Gastrocnemius medialis (tissue), 4 donors: ENCODE measurements at places on chromosomes 2 and 18.

DNA sequence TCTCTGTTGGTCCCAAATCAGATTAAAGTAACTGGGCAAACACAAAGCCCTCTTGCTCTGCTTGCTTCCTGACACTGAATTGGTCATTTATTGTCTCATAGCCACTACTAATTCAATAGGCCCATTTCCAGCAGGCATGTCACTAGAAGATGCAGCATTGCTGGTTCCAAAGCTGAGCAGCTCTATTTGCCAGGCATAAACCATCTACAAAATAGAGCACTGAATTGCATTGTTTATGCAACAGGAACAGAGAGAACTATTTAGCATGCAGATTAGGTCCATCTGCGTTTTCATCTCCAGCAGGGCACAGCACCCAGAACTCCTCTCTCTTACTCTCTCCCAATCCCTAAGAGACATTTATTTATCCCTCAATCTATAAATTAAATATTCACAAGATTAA is 227.6 kb downstream of the SUCLG1 start:
- DNase-seq: no peak

DNA sequence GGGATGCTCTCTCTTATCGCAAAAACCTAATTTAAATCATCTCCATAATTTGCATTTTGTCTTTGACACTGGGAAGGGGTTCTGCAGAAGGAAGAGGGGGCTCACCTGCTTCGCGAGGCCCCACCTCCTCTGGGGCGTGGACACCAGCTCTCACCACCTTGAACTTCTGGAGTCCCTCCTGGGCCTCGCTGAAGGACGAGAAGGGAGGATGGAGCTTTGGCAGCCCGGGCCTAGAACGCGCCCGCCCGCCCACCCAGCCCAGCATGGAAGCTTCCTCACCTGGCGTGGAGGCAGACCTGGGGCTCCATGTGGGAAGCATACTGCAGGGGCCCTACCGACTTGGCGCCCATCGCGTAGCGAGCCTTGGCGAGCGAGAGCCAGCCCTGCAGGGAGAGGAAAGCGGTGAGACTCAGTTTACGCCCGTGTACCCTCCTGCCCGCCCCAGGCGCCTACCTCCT is 1.1 kb upstream of the IMP4 start:
- DNase-seq: no peak

- no peak for DNase-seq
These were observed 58.7 kb downstream of the SLC40A1 start for GRCh38 chr2:189521699-189522434.

GRCh38 chr18:47748093-47748796 is 182.2 kb downstream of the SMAD2 start:
- no peak for DNase-seq

DNA sequence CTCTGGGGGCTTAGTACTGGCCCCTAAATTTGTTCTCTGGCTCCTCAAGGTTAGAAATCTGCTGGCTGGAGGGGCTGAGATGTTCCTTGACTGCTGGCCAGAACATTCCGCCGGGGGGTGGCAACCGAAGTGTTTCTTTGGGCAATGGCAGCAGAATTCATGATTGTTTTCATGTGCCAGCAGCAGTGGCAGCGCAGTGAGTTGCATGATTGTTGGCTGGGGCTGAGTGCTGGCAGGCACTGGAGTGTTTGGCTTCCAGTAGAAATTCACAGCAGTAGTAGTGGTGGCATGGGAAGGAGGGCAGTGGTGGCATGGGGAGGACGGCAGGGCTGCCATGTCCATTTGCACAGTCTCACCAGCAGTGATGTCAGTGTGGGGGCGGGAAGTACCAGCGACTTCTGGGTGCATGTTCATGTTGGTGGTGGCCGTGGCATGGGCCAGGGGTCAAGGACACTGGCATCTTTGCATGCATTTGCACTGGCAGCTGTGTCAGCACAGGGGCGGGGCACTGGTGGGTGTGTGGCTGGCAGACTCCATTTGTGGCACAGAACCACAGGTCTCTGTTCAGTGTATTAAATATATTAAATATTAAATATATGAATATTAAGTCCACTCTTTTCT is 130.6 kb upstream of the CDH7 start:
- no peak for DNase-seq

- DNase-seq: no peak
These were observed 120.0 kb upstream of the MAPRE2 start for GRCh38 chr18:34921226-34921625.

GRCh38 chr18:59550174-59550516 is 147.1 kb downstream of the CCBE1 start:
- DNase-seq: no peak

GRCh38 chr2:216002101-216002678 is 11.2 kb downstream of the MREG start:
- DNase-seq: no peak

- DNase-seq: no peak
These were observed 1.2 kb downstream of the PCARE start for GRCh38 chr2:29072971-29073725.

DNA sequence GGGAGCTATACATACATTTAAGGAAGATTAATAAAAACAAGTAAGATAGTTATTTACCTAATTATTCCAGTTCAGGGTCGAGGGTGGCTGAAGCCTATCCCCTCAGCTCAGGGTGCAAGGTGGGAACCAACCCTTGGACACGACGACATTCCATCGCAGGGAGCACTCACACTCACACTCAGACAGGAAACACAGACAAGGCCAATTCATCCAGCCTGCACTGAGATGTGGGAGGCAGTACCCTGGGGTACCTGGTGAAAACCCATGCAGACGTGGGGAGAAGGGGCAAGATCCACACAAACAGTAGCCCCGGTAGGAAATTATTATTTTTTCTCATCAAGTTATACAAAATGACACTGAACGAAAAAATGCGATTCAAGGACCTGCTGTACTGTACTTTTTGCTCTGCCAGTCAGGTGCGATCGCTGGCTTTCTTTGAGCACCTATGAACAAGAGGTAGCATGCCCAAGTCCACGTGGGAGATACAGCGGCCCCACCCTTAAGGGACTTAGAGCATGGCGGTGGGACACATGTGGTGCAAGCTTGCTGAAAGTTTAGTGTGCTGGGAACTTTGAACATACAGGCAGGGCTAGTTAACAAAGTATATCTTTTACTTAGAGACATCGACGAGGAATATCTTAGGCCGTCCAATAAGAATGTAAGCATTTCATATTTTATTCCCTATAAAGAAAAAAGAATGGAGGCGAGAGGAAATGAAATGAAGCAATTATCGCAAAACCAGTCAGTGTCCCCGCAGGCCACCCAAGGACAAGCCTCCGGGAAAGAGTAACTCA is 624 bp downstream of the METTL8 start:
- peak; percentile 23 for DNase-seq

DNA sequence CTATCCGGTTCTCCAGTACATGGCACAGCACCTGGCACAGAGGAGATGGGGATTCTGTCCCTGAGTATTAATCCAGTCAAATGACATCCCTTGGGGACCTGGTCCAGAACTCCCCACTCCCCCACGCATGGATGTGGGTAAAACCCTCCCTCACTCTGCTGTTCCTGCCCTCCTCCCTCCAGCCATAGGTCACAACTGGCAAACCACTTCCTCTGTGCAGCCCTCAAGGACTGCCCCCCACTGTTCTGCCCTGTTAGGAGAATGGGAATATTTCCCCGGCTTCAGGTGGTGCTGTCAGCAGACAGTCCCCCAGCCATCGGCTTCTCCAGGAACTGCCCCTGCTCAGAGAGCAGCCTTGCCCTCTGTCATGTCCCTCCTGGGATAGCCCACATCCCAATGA is 1.5 kb upstream of the TFCP2L1 start:
- DNase-seq: no peak

- no peak for DNase-seq
These were observed 81.9 kb downstream of the EPB41L5 start for GRCh38 chr2:120094795-120095194.

GRCh38 chr2:535222-535621 is 142.0 kb downstream of the TMEM18 start:
- no peak for DNase-seq

- DNase-seq: no peak
These were observed 477.5 kb downstream of the SLC4A3 start for GRCh38 chr2:220104871-220105351.

- no peak for DNase-seq
These were observed 32.6 kb upstream of the NPC1 start for GRCh38 chr18:23618862-23619387.

GRCh38 chr2:26807788-26808460 is 22.1 kb downstream of the CENPA start:
- no peak for DNase-seq

DNA sequence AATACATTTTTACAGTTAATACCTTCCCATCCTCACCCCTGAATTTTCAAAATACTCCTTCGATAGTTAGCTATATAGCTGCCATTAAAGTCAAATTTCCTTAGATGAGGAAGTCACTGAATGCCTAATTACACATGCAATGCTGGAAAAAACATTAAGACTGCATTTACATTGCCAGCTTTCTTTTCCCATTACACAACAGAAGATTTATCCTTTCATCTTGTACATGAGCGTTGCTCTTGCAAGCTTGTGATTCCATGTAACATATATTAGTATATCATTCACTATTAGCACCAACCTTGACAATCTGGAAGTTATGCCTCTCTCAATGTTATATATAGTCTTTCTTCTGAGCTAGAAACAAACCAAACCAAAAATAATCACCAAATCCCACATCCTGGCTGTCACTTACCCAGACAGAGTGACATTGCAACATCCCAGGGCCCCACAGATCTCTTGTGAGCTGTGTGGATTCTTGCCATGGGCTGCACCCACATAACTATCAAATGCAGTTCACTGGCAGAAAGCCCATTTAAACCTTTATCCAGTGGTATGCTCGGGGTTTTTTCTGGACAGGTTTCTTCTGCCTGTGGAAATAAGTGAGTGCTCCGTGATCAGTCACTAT is 79.2 kb upstream of the PAPOLG start:
- DNase-seq: no peak

DNA sequence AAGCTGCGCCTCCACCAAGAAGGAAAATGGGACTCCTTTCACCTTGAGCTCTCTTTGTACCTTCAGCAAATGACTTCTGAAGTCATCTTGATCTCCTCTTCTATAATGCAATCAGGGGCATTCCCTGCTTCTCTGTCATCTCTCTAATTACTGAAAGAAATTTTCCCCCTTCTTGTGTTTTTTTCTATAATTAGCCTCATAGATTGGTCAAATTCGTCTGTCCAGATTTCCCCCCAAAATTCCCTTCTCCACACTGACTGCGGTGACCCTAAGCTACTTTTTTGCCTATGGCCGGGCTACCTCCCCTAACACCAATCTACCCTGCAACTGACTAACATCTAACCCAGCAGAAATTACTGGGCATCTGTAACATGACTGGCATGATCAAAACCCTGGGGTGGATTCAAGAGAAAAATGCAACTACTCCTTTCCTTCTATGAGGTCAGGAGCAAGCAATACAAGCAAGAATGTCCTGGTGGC is 168.6 kb downstream of the BCL2 start:
- no peak for DNase-seq

DNA sequence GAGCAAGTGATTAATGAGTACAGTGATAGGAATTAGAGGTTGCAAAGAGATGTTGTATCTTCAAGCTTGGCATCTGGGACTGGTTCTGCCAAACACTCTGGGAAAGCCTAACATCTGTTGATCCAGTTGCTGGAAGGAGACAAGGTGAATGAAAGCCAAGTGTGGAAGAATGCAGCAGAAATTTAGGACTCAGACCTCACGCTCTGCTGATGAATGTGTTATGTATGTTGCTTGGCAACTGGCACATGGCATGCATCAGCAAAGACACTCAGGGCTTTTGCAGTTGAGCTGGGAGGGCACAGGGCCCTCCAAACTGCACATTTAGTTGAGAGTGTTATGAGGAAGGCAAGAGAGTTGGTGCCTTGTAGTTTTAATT is 105.5 kb downstream of the COLEC12 start:
- no peak for DNase-seq

DNA sequence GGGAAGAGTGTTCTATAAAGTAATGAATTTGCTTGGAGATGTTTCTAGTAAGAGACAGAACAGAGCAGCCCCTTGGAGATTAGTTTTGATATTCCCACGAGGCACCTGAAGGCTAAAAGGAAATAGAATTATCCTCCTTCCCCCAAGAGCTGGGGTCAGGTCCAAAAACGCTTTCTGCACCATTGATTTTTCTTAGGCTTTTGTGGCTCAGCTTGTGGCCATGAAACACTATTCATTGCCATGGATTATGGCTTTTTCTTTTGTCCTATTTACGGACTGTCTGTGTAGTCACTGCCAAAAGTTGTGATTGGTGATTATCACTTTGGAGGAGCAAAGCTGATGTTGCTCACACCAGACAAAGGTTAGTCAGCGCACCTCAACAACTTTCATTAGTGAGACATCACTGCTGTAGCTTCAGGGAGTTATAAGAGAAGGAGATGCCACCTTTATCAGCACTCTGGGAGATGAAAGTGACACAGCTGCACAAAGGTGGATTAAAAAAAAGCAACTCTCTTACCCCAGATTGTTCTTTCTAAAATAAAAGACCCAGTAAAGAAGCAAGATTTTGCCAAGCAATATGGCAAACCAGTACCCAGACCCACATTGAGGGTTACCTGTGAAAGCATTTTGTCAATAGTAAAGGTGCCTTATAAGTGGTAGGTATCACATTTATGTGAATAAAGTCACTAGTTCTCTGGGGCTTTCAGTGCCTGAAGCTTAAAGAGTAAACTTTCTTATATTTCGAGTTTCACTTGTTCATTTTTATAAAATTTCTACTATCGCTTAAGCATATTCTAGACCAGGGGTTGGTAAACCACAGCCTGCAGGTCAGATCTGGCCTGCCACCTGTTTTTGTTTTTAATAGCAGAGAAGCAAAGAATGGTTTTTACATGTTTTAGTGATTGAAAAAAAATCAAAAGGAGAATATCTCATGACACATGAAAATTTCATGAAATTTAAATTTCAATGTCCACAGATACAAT is 10.6 kb downstream of the CXCR4 start:
- no peak for DNase-seq

DNA sequence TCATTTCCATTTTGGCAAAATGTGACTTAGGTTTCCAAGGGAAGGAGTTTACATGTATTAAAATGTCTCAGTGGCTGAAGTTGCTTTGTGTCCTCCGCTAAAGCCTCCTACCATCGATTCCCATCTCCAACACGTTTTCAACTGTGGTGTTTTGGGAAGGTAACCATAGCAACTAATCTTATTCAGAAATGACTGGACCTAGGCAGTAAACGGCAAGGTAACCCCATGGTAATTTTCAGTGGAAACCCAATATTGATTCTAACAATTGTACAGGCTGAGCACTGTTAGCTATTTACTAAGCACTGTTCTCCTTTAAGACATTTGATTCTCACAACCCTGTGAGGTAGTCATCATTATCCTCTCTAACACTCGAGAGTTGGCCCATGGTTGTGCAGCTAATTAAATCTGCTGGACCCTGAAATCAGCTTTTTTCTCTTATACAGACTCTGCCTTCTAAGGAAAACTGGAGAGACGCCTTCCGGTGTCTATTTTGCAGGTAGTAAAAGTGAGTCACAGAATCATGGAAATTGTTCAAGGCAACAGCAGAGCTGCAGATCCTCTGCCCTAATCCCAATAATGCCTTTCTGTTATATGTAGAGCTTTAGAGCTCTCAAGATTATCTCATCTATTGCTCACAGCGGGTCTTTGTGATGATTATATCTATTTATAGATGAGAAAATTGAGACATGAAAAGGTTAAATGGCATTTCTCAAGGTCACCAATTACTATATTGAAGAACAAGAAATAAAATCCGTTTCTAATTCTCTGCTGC is 36.2 kb downstream of the FASTKD2 start:
- DNase-seq: no peak

GRCh38 chr2:126908721-126909177 is 10.1 kb downstream of the TEX51 start:
- DNase-seq: no peak
